ENCODE measurements at places on chromosomes 16 and 17.

GRCh38 chr17:9951803-9952202 lies 46.7 kb upstream of the RCVRN start:
- no peak for DNase-seq

DNA sequence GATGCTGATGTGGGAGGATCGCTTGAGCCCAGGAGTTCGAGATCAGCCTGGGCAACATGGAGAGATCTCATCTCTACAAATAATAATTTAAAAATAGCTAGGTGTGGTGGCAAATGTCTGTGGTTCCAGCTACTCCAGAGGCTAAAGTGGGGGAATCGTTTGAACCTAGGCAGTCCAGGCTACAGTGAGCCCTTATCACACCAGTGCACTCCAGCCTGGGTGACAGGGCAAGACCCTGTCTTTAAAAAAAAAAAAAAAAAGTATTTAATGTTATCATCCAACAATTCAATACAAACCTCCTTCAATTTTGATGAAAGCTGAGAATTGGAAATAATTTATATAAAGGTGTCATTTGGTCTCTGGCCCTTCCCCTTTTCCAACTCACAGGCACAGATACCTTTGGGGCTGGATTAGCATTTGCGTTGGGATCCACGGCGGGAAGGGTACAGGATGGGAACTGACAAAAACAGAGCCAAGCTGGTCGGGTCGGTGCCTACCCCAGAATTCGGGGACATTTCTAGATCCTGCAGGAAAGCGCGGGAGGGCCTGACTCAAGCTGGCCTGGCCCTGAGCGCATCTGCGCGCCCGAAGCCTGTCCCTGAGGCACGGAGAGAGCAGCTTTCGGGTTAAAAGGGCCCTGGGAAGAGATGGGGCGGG lies 860 bp upstream of the DCAF7 start:
- no peak for DNase-seq

- DNase-seq = no peak
Measured at GRCh38 chr17:49779739-49780231, 8.7 kb upstream of the KAT7 start.

DNA sequence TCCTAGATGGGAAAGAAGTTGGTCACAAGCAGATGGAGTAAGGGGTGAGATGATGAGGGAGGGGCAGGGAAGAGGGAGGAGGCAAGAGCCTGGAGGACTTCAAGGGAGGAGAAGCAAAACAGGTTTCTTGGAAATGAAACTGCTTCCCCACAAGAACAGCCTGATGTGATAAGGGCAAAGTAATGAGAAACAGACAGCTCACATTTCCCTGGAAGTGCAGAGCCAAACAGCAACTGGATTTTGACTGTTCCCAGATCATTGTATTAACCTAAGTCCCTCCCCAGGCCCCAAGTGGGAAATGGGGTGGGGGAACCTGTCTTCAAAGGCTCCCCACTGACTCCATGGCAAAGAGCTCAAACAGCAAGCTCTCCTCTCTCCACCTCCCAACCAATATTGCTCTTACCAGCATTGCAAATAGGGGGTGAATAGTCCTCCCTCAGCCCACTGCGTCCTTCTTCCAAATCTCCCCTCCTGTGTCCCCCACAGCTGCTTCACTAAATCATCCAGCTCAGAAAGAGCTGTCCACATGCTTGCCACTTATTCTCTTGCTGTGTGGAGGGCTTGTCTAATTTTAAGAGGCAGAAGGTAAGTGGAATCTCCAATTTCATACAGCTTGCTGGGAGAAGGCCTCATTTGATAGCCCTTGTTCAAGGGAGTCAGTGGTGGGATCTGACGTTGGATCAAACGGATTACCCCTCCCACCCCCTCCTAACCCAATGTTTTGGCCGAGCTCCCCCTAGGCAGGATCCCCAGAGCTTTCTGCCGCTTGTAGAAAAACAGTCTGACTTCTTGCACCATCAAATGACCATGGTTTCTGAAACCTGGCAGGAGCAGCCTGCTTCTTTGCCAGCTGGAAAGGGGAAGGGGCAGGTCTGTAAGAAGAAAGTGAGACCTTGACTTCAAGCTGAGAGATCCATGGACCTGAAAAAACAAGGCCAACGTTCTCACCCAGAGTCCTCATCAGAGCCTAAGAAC lies 56.3 kb upstream of the SMIM36 start:
- no peak for DNase-seq

GRCh38 chr17:32157225-32157624 lies 14.9 kb downstream of the RHOT1 start:
- DNase-seq = no peak

DNA sequence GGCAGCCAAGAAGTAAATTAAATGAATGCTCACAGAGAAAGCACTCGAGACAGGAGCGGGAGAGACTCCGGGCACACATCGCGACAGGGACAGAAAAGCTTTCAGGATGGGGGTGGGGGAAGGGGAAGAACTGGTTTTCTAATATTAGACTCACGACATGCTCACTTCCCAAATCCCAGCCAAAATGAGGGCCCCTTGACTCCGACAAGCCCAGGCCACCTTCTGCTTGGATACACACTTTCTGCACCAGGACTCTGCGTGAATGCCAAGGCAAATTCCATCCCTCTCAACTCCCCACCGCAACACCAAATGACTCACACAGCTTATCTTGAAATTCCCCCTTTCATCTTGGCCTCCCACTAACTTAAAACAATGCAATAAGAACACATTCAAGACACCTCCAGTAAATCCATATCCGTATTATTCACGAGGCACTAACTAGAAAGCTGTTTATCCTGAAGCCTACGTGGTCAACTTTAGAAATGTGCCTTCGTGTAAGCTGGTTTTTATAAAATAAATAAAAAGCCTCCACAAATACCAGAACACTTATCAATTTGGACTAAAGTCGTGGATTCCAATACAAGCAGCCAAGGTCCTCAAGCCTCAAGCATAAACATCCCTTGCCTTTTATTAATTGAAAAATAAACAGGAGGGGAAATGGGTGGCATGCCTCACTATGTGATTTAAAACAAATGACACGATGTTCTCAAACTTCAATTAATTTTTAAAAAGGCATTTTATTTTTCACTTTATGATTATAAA lies 46.1 kb downstream of the NXN start:
- DNase-seq = no peak
